ENCODE measurements at places on chromosomes 5 and 9.

DNA sequence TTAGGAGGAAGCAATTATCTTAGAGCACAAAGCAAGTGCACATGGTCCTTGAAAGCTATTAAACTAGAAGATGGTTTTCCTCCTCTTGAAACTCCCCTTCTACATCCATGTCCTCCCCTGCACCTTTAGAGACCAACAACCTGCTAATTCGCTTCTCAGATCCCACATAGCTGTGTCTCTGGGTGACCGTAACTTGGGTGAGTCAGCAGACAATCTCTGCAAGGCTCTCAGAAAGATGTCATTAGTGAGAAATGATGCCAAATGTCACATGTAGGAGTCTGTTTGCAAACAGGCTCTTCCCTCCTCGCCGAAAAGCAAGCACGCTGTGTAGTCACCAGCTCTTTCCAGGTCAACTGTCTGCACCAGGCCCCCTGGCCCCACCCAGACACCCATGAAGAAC, 291.8 kb downstream of the SLIT3 start:
- H3K4me3 ChIP-seq, result no peak overlapping the region
- no peak overlapping the region for H3K27ac ChIP-seq
- H3K4me1 ChIP-seq, result no peaks in the 10 kb centered on the region
- DNase-seq, result no peak
- peaks cover 60% of the 10 kb centered on the region for H3K27me3 ChIP-seq
- no peaks in the 10 kb centered on the region for H3K36me3 ChIP-seq

DNA sequence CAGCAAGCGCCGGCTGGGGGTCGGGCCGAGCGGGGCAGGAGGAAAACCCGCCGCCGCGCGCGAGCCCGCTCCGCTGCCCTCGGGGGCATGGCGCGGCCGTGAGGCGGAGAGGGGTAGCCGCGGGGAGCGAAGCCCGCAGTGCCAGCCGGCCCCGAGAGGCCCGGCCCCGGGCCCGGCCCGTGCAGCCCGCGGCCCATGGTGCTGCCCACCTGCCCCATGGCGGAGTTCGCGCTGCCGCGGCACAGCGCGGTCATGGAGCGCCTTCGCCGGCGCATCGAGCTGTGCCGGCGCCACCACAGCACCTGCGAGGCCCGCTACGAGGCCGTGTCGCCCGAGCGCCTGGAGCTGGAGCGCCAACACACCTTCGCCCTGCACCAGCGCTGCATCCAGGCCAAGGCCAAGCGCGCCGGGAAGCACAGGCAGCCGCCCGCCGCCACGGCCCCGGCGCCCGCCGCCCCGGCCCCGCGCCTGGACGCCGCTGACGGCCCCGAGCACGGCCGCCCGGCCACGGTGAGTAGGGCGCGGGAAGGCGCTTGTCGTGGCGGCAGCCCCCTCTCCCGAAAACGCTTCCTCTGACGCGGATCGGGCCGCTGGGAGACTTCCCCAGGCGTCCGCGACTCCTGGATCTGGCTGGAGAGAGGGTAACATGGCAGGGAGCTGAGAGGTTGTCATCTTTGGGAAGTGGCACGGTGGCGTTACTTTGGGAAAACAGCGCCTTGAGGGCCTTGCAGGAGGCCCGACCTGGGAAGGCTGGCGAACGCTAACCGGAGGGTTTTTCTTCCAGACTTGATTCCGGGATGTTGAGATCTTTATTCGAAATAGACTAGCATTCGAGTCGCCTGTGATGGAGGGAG, 523 bp downstream of the MAML1 start:
- peak overlapping the region; percentile 84 for H3K27ac ChIP-seq
- peak overlapping the region; percentile 87 for H3K4me3 ChIP-seq
- H3K27me3 ChIP-seq, result no peaks in the 10 kb centered on the region
- DNase-seq, result no peak

- H3K4me1 ChIP-seq, result no peaks in the 10 kb centered on the region
- no peak overlapping the region for H3K4me3 ChIP-seq
- H3K27me3 ChIP-seq, result no peaks in the 10 kb centered on the region
- DNase-seq, result no peak
Observed at GRCh38 chr9:16884373-16884772, 13.9 kb upstream of the BNC2 start.

- H3K27ac ChIP-seq, result no peak overlapping the region
- no peaks in the 10 kb centered on the region for H3K4me1 ChIP-seq
- no peak overlapping the region for H3K4me3 ChIP-seq
- no peak for DNase-seq
- H3K27me3 ChIP-seq, result no peaks in the 10 kb centered on the region
Observed at GRCh38 chr9:120761006-120761405, 32.2 kb downstream of the FBXW2 start.

GRCh38 chr9:38251036-38251860, 141.3 kb upstream of the ALDH1B1 start:
- H3K36me3 ChIP-seq, result no peaks in the 10 kb centered on the region
- H3K27me3 ChIP-seq, result peaks cover 11% of the 10 kb centered on the region
- no peak overlapping the region for H3K4me3 ChIP-seq
- H3K27ac ChIP-seq, result no peak overlapping the region
- no peak for DNase-seq
- H3K4me1 ChIP-seq, result no peaks in the 10 kb centered on the region

DNA sequence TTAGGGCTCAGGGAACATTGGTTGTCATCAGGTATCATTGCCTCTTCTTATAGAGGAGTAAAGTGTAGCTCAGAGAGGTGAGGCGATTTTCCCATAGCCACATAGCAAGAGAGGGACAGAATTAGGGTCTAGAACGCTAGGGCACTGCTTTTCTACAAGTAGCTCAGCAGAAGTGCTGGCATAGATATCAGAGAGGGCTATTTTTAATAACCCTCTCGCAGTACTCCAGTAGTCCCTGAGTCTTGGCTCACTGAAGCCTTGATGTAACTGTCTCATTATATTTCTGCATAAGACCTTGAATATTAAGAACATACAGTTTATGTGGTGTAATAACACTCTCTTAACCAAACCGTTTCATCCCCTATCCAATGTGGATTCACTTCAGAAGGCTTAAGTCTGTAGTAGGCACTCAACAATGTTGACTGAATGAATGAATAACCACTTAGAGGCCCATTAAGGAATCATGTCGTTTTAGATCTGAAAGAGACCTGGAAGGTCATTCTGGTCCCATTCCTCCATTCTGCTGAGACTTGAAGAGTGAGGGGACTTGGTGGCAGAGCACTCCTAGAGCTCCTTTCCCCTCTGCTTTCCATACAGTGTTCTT, 4.7 kb upstream of the FRMPD1 start:
- H3K36me3 ChIP-seq, result no peaks in the 10 kb centered on the region
- no peak for DNase-seq
- peaks cover 6% of the 10 kb centered on the region for H3K4me1 ChIP-seq

- no peaks in the 10 kb centered on the region for H3K27me3 ChIP-seq
- DNase-seq, result no peak
- no peaks in the 10 kb centered on the region for H3K4me1 ChIP-seq
- no peak overlapping the region for H3K27ac ChIP-seq
Observed at GRCh38 chr5:2371419-2371710, 380.1 kb downstream of the IRX2 start.

DNA sequence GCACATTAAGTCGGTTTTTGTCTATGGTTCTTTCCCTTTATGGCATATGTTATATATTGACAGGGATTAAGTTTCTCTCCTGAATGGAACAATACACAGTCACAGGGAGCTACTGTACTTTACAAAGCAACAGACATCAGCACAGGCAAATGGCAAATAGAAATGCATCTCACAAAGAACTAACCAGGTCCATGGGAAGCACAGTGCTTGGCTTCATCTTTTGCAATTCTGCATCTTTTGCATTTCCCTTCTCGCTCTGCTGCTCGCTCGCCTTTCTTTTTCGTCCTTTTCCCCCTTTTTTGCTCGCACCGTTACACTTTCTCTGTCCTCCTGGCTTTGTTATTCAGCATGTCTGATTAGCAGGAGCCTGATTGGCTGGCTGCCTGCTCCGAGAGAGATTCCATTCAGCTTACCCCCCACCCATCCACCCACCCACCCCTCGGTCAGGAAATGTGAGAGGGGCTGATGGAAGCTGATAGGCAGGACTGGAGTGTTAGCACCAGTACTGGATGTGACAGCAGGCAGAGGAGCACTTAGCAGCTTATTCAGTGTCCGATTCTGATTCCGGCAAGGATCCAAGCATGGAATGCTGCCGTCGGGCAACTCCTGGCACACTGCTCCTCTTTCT, at the start of gene ADAMTSL1:
Gene ADAMTSL1, plus strand, starts transcription at position 502 of the 628 bp plus-strand sequence. Its CDS starts 80 bp downstream, at position 582.
- no peak within 1 kb of the TSS for H3K4me3 ChIP-seq
- no peak within 1 kb of the TSS for H3K27ac ChIP-seq

DNA sequence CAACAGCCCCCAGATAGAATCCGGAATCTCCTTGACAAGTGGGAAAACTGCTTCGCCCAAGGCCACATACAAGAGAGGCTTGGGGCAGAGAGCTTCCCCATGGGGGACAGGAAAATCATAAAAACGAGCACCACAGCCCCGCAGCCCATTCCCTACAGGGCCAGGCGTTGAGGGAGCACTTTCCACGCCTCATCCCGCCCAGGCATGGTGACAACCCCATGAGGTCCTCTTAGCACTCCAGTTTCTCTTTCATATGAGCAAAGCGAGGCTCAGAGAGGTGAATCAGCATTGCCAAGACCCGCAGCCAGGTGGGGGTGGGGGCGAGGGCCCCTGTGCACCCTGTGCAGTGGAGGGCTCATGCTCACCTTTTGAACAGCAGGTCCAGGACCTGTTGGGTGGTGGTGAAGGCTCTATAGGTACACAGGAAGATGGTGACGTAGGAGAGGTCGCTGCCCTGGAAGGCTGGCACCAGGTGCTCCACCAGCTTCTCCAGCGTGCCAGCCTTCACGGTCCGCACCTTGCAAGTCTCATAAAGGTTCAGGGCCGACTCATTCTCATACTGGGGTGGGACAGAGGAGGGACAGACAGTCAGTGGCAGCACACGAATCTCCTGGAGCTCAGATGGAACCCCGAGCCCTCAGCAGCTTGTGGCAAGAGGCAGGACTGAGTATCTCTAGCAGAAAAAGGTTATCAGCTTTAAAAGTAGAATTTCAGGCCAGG, 10.9 kb downstream of the RALGDS start:
- DNase-seq, result no peak
- no peak overlapping the region for H3K4me3 ChIP-seq
- H3K36me3 ChIP-seq, result peaks cover 41% of the 10 kb centered on the region
- H3K4me1 ChIP-seq, result peaks cover 18% of the 10 kb centered on the region

GRCh38 chr5:88926774-88927173, 43.8 kb upstream of the MEF2C start:
- no peaks in the 10 kb centered on the region for H3K36me3 ChIP-seq
- no peaks in the 10 kb centered on the region for H3K4me1 ChIP-seq
- DNase-seq, result no peak
- no peaks in the 10 kb centered on the region for H3K27me3 ChIP-seq
- H3K27ac ChIP-seq, result no peak overlapping the region

- no peak overlapping the region for H3K27ac ChIP-seq
- no peak for DNase-seq
Observed at GRCh38 chr9:130606887-130607600, 27.7 kb downstream of the FUBP3 start.

DNA sequence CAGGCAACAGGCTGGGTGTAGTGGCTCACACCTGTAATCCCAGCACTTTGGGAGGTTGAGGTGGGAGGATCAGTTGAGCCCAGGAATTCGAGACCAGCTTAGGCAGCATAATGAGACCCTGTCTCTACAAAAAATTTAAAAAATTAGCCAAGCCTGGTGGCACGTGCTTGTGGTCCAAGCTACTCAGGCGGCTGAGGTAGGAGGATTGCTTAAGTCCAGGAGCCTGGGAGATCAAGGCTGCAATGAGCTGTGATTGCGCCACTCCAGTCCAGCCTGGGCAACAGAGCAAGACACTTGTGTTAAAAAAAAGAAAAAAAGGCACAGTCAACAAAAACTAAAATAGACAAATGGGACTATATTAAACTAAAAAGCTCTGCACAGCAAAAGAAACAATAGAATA, 29.3 kb downstream of the ATP6V0E1 start:
- H3K27me3 ChIP-seq, result no peaks in the 10 kb centered on the region
- peak overlapping the region; percentile 32 for H3K27ac ChIP-seq
- H3K4me1 ChIP-seq, result peaks cover 54% of the 10 kb centered on the region
- no peak for DNase-seq

GRCh38 chr9:32738501-32739172, 44.7 kb upstream of the TMEM215 start:
- no peak overlapping the region for H3K27ac ChIP-seq
- peaks cover 32% of the 10 kb centered on the region for H3K27me3 ChIP-seq
- no peaks in the 10 kb centered on the region for H3K36me3 ChIP-seq
- H3K4me1 ChIP-seq, result no peaks in the 10 kb centered on the region
- no peak for DNase-seq
- no peak overlapping the region for H3K4me3 ChIP-seq

DNA sequence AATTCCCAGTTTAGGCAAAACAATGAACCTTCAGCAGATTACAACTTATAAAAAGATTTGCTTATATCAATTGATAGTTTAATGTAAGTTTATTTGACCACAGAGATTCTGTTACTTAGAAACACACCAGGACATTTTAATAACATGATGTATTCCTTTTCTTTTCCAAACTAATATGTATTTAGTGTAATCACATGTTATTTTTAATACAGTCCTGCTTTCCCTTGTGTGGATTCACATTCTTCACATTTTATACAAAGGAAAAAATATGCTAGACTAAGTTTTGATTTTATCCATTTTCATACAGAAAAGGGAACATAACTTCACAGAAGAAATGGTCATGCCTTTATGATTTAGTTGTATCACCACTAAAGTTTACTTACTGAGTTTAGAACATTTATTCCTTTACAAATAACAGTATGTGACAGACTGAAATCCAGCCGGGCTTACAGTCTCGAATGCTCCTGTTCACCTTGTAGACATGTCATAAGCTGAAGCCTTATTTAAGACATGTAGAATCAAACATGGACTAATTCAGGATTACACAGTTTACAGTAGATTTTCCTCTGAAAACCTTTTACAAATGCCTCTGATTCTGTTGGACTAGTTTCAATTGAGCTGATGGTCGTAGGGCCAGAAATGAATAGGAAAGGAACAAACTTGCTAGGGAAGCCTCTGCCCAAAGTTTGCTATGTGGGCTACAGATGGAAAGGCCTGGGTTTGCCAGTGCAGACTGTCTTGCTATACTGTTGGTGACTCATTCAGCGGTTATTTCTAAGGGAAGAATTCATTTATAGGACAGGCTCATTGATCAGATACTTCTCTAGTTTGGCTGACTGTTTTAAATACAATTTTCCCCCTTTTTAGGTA, 6.6 kb upstream of the ASPN start:
- H3K4me1 ChIP-seq, result no peaks in the 10 kb centered on the region
- H3K27ac ChIP-seq, result no peak overlapping the region
- H3K27me3 ChIP-seq, result no peaks in the 10 kb centered on the region
- H3K36me3 ChIP-seq, result no peaks in the 10 kb centered on the region

DNA sequence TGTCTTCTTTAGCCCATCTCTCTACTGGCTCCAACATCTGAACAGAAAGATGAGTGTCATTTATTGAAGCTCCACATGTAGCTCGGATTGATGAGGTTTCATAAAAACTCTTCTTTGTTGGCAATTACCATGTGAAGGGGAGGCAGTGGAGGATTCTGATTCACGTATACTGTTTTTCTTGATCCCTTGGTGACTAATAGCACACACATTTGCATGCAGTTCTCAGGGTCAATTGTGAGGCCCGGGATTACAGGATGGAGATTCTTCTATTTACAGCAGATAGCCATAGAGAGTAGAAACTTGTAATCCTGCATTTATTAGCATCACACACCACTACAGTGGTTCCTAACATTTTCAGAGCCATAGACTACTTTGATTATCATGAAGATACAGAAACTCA, 133.2 kb upstream of the MARCHF11 start:
- no peak for DNase-seq
- H3K27ac ChIP-seq, result no peak overlapping the region
- H3K27me3 ChIP-seq, result no peaks in the 10 kb centered on the region
- H3K4me3 ChIP-seq, result no peak overlapping the region
- no peaks in the 10 kb centered on the region for H3K36me3 ChIP-seq

- no peaks in the 10 kb centered on the region for H3K27me3 ChIP-seq
- DNase-seq, result no peak
- H3K4me1 ChIP-seq, result no peaks in the 10 kb centered on the region
- H3K36me3 ChIP-seq, result no peaks in the 10 kb centered on the region
- H3K27ac ChIP-seq, result no peak overlapping the region
- H3K4me3 ChIP-seq, result no peak overlapping the region
Observed at GRCh38 chr9:135772702-135773493, 70.9 kb downstream of the KCNT1 start.

Data from central memory CD8-positive, alpha-beta T cell (primary cell).